ENCODE measurements at places on chromosomes 16 and 17. TPM values are rescaled to one million over a fixed set of nuclear protein-coding genes. Genes with fewer than 3 reads are reported as not detected.

Gene WNT9B
- not detected for total RNA-seq

Gene KRT39
- total RNA-seq, result not detected

Gene SCGB1C2
- not detected for total RNA-seq

Gene DRC3
- total RNA-seq, result 0.59 TPM

Gene DHRS7C
- not detected for total RNA-seq
